NCI-H187 (cell line): ENCODE measurements at places on chromosomes 5 and 9.

- DNase-seq: no peak
Measured at GRCh38 chr9:134065612-134066419, 2.0 kb downstream of the BRD3 start.

GRCh38 chr9:122268041-122268814 lies 3.5 kb downstream of the MRRF start:
- DNase-seq: no peak

DNA sequence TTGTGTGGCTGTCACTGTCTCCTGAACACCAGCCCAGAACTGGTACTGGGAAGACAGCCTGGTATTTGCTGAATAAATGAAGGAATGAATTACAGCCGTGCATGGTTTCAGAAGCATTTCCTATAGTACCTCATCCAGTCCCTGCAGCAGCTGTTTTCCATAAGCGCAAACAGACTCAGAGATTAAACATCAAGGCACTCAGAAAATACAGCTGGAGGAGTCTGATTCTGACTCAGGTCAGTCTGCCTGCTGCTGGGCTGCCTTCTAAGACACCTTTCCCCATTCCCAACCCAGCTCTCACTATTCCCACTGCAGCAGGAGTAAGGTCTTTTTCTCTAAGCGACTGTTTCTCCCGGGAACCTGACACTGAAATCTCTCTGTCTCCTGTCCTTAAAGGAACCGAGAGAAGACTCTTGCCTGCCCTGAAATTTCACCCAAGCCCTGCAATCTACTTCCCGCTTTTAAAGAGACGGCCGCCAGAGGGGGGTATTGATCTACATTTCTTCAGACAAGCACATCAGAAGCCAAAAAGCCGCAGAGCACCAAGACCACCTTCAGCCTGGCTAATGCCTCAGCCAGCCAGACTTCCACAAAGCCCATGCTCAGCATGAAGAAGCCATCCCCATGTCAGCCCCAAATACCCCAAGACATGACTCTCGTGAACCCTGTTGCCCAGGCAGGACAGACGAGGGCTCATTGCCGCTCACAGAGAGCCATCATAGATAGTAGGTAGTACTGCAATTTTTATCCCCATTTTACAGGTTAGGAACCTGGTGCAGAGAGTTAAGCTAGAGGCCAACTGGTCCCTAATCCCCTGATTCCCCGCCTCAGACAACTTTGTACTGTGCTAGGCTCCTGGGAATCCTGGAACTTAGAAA lies 5.4 kb upstream of the FOXI1 start:
- peak; percentile 33 for DNase-seq

- no peak for DNase-seq
Measured at GRCh38 chr9:34956648-34957047, 1.4 kb upstream of the PHF24 start.

- peak; percentile 59 for DNase-seq
Measured at GRCh38 chr5:134177369-134178095, 782 bp upstream of the SKP1 start.

DNA sequence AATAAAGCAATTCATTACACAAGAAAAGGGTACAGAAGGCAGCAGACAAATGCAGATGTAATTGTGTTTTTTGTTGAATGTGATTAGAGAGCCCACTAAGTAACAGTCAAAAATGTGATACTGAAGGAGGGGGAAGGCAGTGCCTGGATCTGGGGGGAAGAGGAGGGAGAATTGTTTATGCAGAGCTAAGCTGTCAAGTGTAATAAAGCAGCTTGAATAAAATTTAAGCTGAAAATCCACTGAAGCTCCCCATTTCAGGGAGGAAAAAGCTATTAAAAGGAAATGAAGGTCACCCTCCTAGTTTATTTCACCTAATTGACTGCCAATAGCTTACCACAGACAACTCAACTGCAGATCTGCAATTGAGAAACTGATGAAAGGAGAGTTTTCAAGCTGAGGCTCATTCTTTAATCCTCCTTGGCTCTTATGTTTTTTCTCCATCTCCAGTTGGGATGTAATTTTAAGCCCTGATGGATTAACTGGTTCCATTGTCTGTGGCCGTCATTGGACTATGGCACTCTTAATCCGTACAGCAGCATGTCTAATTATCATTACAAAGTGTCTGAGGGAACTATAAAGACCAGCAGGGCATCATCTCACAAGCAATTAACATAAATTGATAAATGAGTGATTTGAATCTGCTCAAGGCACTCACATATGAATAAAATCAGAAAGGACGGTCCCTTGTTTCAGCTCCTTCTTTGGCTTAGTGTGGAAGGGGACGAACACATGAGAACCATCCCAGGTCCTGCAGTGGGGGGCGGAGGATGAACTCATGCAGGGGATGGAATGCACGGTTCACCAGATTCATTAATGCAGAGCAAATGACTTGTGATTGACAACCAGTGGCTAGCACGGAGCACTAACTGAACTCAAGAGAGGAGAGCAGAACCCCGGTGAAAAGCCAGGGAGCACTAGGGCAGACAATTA lies 38.5 kb downstream of the TLE1 start:
- DNase-seq: no peak

GRCh38 chr5:72561148-72561972 lies 54.1 kb upstream of the ZNF366 start:
- DNase-seq: no peak

- no peak for DNase-seq
Measured at GRCh38 chr9:14380061-14380836, 66.3 kb upstream of the NFIB start.

- no peak for DNase-seq
Measured at GRCh38 chr5:96963267-96963666, 27.4 kb downstream of the LNPEP start.

- no peak for DNase-seq
Measured at GRCh38 chr5:80491296-80491695, 3.4 kb downstream of the FAM151B start.

- no peak for DNase-seq
Measured at GRCh38 chr9:73152953-73153352, 1.3 kb downstream of the ANXA1 start.

- DNase-seq: no peak
Measured at GRCh38 chr9:74735761-74736160, 152.0 kb downstream of the TRPM6 start.

GRCh38 chr9:136404801-136405136 lies 4.8 kb upstream of the SNAPC4 start:
- DNase-seq: no peak

DNA sequence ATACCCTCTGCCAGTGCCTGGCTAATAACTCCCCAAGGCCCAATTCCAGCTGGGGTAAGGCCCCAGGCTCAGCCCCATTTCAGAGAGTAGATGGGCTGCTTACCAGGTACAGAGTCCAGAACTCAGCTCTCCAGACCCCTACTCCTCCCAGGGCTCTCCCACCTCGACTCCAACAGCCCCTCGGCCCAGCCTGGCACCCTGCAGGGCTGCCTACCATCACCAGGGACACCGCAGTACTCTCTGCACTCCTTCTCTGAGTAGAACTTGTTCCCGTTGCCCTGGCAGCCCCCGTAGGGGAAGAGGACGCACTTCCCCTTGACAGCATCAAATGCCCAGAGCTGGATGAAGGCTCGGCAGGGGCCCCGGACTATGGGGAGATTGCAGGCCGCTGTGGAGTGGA lies 17.4 kb downstream of the AMBP start:
- DNase-seq: no peak

GRCh38 chr5:66358741-66359140 lies 214.6 kb downstream of the SREK1 start:
- no peak for DNase-seq

- no peak for DNase-seq
Measured at GRCh38 chr9:91421971-91422757, 1.5 kb downstream of the NFIL3 start.

DNA sequence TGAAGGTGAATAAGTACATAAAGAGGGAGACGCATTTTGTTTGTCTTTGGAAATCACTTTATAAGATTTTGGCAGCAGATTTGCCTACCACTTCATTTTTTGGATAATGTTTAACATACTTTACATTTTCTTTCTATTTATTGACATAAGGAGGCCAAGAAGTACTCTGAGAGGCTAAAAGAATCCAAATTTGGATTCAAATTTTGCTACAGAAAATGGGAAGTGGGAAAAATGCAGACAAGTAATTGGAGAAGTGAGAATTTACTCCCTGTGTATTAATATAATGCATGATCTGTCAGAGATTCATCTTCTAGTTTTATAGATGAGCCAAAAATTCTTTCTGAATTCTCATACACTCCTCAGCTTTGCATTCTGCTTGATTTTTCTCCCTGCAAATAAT lies 411.2 kb upstream of the CTNND2 start:
- DNase-seq: no peak

GRCh38 chr5:53426878-53427277 lies 53.6 kb upstream of the FST start:
- no peak for DNase-seq

GRCh38 chr9:125757834-125758233 lies 10.7 kb downstream of the PBX3 start:
- DNase-seq: no peak

GRCh38 chr9:24189986-24190385 lies 355.7 kb downstream of the IZUMO3 start:
- no peak for DNase-seq

DNA sequence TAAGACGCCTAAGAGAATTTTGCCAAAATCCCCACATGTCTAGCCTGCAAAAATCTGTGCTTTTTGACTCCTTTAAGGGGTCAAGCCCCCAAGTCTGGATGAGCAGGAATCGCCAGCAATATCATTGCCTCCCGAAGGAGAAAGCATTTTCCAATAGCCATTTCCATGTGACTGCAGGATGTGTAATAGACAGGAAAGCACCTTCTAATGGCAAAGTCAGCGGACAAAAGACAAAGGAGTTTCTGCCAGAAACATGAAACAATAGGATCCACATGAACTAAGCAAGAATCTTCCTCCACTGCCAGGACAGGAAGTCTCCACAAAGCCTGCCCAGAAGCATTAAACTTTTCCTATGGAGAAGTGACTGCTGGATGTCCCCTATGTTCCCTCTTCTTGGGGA lies 177.1 kb upstream of the PCSK5 start:
- no peak for DNase-seq

DNA sequence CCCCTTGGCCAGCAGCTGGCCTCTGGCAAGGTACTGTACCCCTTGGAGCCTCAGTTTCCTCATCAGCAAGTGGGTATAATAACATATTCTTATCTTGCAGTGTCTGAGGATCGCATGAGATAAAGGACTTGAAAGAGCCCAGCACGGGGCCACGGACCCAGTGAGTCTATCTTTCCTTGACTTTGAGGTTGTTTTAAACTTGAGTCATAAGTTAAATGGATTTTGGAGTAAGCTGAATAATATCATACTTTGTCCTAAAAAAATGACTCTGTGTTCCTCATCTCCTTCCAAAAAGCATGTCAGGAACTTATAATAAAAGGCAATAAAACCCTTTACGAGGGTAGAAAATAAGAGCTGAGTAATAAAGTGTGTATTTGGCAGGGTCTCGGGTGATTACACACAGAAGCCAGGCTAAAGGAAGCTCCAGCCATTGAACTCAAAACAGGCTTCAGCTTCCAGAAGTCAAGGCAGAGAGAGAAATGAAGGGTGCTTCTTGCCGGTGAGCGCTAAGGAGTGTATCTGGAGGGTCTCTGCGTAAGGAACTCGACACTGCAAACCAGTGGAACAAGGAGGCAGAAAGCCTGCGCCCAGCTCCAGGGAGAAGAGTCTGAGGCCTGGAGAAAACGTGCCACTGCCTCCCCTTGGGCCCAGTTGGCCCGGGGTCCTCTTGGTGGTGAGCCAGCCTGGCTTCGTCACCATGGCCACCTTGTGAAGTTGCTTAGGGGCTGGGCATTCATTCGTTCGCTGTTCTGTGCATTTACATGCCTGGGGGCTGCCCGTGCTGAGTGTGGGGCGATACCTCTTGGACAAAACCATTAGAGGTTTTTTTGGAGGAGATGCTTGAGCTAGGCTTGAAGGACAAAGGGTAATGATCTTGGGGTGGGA lies 72.4 kb upstream of the PHYKPL start:
- no peak for DNase-seq

DNA sequence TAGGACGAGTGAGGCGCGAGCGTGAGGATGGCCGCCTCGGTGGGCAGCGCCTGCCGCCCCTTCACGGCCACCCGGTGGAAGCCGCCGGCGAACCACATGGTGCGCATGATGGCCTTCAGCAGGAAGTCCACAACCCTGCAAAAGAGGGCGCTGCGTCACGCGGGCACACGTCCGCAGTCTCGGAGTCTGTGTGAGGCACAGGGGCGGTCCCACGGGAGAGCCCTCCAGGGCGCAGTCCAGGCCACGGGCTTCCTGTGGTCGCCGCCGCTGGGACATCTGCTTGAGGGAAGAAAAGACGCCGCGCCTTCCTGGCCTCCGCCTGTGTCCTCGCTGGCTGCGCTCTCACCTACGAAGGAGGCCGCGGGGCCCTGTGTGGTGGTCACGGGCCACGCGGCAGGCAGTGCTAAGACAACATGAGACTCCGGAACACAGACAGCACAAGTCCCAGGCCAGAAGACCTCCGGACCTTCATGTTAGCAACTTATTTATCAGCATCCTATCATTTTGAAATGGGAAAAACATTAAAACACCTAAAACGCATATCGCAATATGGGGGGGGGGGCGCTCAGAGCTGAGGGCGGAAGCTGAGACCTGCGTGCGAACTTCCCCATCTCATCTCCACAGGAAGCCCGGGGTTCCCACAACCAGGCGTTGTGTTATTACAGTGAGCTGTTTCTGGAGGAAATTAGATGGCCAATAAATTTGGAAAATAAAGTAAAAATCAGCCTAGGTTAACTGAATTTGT lies 28.8 kb downstream of the LPCAT1 start:
- no peak for DNase-seq

GRCh38 chr5:127299678-127300077 lies 9.1 kb downstream of the MEGF10 start:
- no peak for DNase-seq

DNA sequence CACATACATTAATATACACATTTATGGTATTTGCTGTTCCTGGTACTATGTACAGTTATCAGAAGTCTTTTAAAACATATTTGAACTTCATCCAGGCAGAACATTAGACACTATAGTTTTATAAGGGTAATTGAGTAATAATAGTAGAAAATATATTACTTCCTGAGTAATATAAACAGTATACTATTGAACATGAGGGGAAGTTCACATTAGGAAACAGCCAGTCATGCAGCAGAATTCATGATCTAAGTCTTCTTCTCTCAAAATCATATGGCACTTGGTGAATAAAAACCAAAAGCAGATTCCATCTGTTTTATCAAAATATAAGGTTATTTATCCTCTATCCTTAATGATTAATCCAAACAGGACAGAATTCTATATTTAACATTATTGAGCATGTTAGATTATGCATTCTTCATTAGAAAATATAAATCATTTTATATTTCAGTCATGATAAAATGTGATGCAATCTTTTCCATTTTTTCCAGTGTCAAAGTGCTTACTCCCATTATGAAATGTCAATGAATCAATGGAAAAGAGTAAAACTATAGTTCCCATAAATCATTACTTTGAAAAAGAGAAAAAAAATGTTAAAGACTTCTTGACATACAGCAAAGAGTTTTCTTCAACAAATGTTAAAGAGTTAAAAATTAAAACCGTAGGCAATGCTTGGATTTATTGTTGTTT lies 584.3 kb upstream of the TUSC1 start:
- no peak for DNase-seq

- DNase-seq: peak; percentile 1
Measured at GRCh38 chr9:109574061-109574882, 76.2 kb upstream of the PTPN3 start.

- DNase-seq: no peak
Measured at GRCh38 chr9:6424940-6425339, 11.9 kb downstream of the UHRF2 start.
